CD8-positive, alpha-beta T cell (primary cell): ENCODE measurements at places on chromosomes 6 and 20.
A peak's percentile ranks its signal among the peaks of the same experiment; 100 is the strongest.

DNA sequence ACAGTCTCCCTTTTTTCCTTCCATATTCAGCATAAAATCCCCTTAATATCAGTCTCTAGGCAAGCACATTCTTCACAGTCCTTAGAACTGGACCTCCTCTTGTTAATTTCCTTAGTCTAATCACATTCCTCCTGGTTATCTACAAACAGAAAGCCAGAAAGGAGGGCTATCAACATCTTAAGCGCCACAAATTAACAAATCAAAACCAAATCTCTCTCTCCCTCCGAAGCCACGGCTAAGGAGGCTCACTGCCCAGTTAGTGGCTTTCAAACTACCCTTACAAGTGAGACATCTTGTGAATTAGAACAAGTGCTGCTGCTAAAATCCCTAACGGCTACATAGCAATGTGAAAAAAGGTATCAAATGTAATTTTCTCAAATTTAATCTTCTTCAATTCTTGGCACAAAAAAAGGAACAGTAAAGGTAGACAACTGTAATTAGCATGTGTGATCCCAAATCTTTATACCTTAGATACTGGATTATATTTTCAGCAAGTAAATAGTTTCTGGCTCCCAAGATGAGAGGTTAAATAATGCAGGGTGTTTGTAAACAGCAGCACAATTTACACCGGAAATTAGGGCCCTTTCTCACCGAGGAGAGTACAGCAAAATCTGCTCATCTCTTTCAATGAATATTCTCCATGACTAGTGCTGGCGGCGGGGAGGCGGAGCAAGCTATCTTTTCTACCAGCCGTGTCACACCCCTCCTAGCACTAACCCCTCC, 1.4 kb upstream of the TRIM39 start:
- DNase-seq, result peak; percentile 81

DNA sequence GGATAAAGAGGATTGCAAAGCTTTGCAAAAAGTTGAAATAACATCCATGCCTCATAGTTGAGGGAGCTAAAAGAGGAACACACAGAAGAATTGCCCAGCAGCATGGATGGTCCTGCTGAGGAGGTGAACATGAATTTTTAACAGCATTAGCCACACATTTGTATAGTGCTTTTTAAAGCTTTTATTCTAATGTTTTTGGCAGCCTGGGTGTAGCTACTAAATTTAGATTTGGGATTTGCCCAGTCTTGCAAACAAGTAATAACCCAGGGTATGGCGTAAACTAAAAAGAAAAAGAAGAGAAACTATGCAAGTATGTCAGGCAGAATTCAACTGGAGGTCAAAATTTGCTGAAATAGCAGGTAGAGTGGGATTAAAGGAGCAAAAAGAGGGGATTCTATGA, 75.1 kb upstream of the PTPRK start:
- DNase-seq, result no peak

DNA sequence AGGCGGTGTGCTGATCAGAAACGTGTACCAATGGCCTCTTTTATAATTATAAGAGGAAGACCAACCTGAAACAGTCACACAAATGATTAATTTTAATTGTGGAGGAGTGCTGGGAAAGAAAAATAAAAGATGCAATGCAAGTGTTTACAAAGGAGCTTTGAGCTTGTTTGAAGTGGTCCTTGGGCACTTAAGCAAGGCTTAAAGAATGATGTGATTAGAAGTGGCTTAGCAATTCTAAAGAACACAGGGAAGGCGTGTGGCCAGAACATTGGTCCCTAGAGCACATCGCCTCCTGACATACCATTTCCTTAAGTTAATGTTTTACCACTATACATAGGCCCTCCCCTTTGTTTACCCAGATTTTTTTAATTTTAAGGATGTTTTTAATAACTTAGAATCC, 26.1 kb downstream of the PTPN1 start:
- DNase-seq, result no peak

- no peak for DNase-seq
These were observed 35.9 kb upstream of the POLR1H start for GRCh38 chr6:30025186-30025585.

- DNase-seq, result no peak
These were observed 27.0 kb downstream of the RNF144B start for GRCh38 chr6:18414116-18414515.

DNA sequence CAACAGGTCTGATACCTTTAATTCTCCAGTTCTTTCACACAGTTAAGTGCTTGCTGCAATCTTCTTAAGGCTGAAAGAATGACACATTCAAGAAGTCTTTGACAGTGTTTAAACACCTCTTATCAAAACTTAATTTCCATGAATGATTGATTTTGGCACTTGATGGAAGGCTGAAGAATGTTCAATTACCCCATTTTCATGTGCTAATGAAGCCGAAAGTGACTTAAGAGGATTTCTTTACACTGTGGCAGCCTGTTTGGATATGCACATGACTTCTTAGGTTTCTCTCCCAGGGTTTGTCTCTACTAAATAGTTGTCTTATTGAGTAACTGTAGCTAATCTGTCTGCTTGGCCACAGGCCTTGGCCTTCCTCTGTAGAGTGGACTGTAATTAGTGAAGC, 81.1 kb upstream of the PRDM1 start:
- DNase-seq, result no peak

DNA sequence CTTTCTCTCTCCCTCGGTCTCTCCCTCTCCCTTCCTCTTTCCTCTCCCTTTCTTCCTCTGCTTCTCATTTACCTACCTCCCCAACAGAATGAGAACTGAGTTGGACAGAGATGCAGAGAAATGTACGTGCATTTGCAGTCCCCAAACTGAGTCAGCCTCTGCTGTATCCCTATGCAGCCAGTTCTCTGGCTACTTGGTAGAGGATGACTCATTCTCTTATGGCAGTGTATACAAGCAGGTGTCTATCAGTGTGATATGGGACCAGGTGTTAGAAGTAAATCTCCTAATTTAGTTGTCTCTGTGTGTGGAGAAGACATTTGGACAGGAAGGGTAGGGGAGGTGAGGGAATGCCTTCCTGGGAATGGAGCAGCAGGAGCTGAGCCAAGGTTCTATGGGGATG, 470.8 kb downstream of the CD109 start:
- no peak for DNase-seq

DNA sequence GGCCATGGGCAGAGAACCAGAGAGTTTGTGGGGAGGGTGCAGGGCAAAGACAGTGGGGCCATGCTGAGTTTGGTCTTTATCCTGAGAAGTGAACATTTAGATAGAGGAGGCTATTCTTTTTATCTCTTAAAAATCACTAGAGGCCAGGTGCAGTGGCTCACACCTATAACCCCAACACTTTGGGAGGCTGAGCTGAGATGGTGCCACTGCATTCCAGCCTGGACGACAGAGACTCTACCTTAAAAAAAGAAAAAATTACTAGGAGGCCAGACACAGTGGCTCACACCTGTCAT, 8.7 kb downstream of the PXMP4 start:
- no peak for DNase-seq

DNA sequence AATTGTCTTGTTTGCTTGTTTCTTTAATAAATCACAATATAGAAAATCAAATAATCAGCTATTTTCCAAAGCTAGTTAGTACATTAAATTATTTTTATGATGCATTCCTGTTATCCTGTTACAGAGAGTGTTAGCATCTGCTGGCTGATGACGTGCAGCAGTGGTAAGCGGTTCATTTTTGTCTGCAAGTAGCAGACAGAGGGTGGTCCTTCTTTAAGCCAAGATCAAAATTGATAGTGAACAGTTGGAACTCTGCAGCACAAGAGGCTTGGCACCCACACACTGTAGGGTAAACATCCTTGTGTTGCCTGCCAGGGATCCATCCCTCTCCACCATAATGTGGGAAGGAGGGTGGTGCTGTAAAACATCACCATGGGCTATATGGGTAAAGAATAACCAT, 158.3 kb downstream of the FRK start:
- no peak for DNase-seq

GRCh38 chr6:77466055-77466450, 2.8 kb upstream of the HTR1B start:
- DNase-seq, result peak; percentile 19

DNA sequence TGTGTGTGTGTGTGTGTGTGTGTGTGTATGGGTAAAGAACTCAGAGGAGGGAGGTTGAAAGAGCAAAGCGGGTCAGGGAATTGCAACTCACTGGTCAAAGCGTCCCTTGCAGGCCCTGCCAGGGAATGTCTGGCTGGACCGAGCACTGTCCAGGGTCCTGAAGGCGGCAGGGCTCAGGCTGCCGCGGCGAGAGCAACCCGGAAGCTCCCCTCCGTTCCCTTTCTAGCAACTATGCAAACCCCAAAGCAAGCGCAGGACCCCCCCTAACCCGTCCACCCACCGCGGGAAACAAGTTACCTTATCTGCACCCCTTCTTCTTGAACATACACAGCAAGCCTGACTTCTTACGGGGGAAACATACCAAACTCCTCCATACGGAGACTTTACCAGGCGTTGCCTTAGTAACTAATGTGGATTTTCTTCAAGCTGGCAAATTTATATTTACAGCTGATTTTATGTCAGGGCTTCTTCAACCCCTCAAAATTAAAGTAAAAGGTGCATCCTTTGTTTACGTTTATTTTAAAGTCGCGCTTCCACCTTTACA, 538 bp upstream of the GRM1 start:
- DNase-seq, result peak; percentile 33

DNA sequence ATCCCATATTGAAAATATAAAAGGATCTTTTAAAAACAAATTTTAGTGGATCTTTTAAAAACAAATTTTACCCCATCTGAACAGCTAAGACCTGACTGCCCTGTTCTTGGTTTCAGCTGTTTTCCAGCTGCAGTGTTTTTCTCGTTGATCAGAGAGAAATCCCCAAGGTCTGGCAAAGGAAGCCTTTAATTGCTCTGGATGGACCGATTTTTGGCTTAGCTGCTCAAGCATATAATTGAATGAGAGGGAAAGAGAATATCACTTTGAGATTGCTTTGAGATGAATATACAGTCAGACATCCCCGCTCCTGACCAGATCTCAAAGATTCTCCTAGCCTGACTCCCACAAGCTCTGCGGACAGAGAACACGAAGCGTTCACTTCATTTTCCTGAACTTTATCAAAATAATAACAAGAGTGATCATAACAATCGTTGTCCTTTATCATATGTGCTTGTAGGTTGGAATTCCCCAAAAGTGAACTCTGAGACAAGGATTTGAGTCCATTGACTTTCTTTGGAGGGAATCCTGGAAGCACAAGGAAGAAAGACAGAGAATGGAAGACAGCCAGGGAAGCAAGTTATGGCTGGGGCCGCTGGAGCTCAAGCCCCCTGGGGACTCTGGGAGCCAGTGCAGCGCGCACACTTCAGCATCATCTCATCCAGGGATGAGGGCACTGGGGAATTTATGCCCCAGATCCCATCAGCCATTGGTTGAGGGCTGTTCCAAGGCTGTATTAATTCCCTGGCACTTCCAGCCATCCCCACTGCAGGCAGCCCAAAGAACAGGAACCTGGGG, 101.3 kb downstream of the SNX5 start:
- no peak for DNase-seq

- DNase-seq, result no peak
These were observed 155.9 kb downstream of the NRN1 start for GRCh38 chr6:5850848-5851255.

GRCh38 chr6:137010128-137010718, 34.5 kb downstream of the IL20RA start:
- DNase-seq, result no peak

GRCh38 chr6:24394061-24394779, 8.5 kb upstream of the MRS2 start:
- no peak for DNase-seq

DNA sequence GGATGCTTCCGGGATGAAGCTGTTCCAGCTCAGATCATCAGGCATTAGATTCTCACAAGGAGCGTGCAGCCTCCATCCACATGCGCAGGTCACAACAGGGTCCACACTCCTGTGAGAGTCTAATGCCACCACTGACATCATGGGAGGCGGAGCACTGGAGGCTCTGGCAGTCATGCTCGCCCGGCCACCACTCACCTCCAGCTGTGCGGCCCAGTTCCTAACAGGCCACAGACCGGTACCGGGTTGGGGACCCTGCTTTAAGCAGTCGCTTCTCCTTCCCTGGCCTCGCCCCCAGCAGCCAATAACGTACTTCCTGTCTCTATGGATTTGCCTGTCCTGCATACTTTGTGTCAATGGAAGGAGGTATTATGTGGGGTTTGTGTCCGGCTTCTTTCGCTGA, 236.8 kb downstream of the TAF4 start:
- no peak for DNase-seq

- DNase-seq, result no peak
These were observed 85.3 kb upstream of the FYN start for GRCh38 chr6:111958534-111958933.

DNA sequence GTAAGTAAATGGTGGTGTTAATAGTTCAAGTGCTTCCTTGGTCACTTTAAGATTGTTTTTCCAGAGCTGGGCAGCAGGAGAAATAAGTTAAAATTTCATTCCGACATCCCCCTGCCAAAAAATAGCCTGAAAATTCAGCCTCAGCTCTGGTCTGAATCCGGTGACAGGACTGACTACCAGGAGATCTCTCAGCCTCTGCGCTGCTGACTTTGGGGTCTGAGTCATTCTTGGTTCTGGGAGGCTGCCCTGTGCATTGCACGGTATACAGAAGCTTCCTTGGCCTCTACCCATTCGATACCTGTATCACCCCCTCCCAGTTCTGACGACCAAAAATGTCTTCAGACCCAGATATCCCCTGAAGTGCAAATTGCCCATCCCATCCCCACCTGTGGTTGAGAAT, 36.3 kb upstream of the TFAP2C start:
- DNase-seq, result no peak

DNA sequence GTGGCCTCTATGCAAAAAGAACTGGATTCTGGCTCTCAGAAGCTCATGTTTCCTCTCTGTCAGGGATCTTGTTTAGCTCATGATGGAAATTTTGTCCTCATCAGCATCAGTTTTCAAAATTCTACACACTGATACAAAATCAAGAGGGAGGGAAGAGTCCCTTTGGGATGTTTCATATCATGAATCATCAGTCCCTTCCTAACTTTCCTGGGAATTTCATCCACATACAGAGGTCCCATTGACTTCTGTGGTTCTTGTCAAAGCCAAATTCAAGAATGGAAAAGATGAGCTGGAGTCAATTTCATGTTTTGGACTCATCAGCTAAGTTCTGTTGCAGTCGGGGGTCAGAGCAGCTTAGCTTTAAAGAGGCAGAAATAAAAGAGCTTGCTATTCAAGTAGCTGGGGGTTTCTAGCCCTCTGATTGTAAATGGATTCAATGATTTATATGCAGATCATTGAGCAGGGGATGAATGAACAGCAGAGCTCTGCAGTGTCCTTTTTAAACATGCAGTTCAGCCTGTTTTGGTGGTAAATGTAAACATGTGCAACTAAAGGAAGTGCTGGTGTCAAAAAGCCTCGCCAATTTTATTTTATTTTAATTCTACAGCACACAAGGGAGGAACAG, 21.3 kb upstream of the TMEM14A start:
- no peak for DNase-seq

- no peak for DNase-seq
These were observed 482 bp downstream of the DDR1 start for GRCh38 chr6:30884521-30885480.
